ENCODE measurements at places on chromosomes 6 and 20.

- no peak for DNase-seq
These were observed 184.2 kb upstream of the FOXA2 start for GRCh38 chr20:22768266-22769178.

DNA sequence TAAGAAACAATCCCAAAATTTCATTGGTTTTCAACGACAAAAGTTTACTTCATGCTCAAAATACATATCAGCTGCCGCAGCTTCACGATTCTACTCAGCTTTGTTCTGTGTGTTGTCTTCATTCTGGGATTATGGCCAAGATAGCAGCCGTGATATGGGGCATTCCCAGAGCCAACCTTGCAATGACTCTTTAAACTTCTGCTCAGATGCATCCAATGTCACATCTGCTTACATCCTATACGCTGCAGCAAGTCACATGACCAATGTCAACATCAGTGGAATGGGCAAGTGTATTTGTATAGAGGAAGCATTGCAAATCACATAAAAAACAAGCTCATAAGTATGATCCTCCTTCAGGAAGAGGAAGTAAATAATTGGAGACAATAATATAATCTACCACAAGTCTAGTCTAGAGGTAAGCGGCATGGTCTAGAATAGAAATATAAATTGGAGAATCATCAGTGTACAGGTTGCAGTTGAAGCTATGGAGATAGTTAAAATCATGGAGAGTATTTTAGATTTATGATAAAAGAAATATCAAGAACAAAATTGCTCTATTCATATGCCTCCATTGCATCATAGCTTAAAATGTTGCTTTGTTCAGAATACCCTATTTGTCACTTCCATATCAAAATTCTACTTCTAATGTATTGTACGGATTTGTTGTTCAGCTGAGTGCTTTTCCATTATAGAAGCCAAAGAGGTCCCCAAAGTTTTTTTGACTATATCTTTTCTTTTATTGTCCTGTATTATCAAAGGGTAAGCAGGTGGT lies 7.2 kb upstream of the C6orf141 start:
- DNase-seq, result no peak

GRCh38 chr6:143325379-143326140 lies 124.9 kb downstream of the ADAT2 start:
- DNase-seq, result no peak

DNA sequence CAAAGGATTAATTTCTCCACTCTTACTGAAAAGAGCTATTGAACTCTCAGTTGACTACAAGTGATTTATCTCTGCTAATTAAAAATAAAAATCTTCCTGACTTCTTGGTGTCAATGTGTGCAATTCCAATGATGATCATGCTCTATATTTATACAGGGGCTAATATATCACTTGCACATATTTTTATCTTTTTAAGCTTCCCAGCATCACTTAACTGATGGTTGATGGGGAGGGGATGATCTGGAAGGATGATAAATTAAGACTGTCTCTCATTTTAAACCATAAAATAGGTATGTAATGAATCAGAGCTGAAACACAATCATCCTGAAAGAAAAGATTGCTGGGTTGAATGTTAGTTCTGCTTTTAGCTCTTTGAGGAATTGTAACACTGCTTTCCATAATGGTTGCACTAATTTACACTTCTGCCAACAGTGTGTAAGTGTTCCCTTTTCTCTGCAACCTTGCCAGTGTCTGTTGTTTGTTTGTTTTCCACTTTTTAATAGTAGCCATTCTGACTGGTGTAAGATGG lies 169.6 kb upstream of the ECI2 start:
- no peak for DNase-seq

DNA sequence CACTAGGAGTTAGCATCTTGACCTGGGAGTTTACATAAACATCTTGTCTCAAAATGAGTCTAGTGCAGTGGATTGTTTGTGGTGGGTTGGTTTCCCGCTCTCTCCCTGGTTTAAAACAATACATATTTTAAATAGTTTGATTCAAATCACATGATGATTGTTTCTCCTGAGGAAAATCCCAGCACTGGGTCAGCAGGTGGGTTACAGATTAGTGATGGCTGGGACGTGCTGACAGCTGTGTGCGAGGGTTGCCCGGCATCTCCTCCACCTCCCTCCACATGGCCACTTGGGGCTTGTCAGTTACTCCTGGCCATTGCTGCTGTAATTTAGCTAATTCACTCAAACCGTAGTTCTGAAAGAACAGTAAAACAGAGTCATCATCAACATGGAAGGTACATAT lies 306.4 kb upstream of the CITED2 start:
- DNase-seq, result no peak
